Stimulated activated CD8-positive, alpha-beta memory T cell treated with anti-CD3 and anti-CD28 coated beads, Interleukin-15, amount 100 ng/mL, for 4 hours (primary cell): ENCODE measurements at places on chromosomes 2 and 18.

- DNase-seq, result no peak
Observed at GRCh38 chr2:1835581-1836201, 91.4 kb upstream of the PXDN start.

- DNase-seq, result no peak
Observed at GRCh38 chr2:100817388-100817985, 2.5 kb upstream of the NPAS2 start.

- DNase-seq, result no peak
Observed at GRCh38 chr18:9949861-9950260, 36.0 kb downstream of the VAPA start.

- no peak for DNase-seq
Observed at GRCh38 chr2:150479075-150479915, 8.2 kb downstream of the RND3 start.

DNA sequence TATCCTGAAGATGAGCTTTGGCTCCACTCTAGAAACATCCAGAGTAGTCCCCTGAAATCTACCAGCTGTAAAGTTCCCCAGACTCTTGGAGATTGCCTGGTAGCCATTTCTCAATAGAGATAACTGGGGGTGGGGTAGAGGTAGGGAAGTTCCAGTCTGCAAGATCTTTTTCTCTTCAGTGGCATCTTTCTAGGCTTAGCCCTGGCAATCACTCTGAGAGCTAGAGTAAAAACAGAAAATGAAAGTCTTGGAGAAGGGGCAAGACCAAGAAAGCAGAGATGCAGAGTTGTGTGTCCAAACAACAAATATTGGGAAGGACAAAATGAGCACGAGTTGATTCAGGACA lies 41.8 kb upstream of the LCLAT1 start:
- no peak for DNase-seq

GRCh38 chr2:58107803-58108710 lies 61.5 kb downstream of the VRK2 start:
- DNase-seq, result no peak

GRCh38 chr2:16716024-16716423 lies 50.4 kb upstream of the CYRIA start:
- DNase-seq, result no peak

GRCh38 chr2:221212105-221212504 lies 360.0 kb downstream of the EPHA4 start:
- DNase-seq, result no peak

GRCh38 chr2:106800976-106801655 lies 84.9 kb downstream of the ST6GAL2 start:
- DNase-seq, result no peak

DNA sequence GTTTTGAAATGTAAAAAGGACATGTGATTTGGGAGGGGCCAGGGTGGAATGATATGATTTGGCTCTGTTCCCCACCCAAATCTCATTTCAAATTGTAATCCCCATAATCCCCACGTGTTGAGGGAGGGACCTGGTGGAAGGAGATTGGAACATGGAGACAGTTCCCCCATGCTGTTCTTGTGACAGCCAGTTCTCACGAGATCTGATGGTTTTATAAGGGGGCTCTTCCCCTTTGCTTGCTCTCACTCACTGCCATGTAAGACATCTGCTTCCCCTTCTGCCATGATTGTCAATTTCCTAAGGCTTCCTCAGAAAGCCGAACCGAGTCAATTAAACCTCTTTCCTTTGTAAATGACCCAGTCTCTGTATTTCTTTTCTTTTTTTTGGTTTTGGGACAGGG lies 39.2 kb downstream of the FECH start:
- DNase-seq, result no peak

DNA sequence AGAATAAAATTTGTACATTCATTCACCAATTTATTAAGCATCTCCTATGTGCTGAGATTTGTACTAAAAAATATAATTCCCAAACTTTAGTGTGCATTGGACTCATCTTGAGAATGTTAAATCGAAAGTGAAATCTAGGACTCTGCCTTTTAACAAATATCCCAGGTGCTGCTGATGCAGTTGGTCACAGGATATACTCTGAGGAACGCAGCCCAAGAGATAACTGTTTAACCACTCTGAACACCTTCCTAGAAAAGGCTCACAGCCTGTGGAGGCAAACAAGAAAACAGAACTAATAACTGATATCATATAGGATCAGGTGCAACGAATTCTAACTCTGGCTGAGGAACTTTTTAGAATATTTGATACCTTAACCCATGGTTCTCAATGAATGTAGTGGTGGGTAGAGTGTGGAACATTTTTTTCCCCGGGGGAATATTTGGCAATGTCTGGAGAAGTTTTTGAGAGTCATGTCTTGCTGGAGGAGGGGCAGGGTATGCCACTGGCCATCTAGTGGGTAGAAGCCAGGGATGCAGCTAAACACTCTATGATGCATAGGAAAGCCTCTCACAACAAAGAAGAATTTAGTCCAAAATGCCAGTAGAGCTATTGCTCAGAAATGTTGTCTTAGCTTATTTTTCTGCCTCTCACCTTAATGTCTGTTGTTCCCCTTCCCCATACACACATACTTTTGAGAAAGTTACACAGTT lies 96.5 kb downstream of the EHBP1 start:
- DNase-seq, result no peak

- DNase-seq, result no peak
Observed at GRCh38 chr2:233811732-233812131, 33.6 kb downstream of the MROH2A start.

- DNase-seq, result no peak
Observed at GRCh38 chr18:48842259-48843061, 108.3 kb downstream of the SMAD7 start.

GRCh38 chr2:234291765-234292204 lies 205.1 kb downstream of the ARL4C start:
- no peak for DNase-seq

DNA sequence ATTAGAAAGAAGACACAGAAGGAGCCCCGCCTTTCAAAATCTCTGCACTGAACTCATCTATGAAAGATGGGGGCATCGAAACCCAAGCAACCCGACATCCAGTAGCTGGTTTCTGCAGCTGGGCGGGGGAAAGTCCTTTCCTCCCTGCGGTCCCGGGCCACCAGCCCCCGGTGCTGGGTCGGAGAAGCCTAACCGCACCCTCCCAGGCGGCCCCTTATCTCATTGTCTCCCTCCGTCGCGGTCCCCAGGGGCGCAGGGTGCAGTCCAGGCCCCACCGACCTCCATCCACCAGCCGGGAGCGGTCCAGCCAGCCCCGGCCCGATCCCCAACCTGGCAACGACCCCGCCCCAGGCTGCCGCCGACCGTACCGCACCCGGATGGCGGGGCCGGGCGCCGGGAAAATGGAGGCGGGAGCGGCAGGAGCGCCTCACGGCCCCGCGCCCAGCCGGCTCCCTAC lies 452 bp downstream of the RAPH1 start:
- no peak for DNase-seq

- DNase-seq, result no peak
Observed at GRCh38 chr2:186339716-186340115, 146.3 kb upstream of the ZC3H15 start.

DNA sequence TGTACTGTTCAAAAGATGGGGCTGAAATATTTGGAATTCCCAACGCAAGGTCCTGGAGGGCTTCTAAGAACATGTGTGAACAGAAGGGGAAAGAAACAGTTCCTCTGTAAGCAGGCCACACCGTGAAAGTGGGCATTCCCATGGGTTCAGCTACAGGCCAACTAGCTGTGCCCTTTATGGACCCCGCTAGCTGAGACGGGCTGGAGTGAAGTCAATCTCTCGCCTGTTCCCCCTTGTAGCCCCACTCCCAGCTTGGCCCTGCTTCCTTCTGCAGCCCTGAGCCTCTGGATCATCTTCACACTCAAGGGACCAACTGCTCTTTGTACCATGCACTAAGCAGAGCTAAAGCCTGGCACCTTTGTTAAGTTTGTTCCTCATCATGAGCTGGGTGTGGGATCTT lies 55.4 kb downstream of the POLR1A start:
- DNase-seq, result no peak

DNA sequence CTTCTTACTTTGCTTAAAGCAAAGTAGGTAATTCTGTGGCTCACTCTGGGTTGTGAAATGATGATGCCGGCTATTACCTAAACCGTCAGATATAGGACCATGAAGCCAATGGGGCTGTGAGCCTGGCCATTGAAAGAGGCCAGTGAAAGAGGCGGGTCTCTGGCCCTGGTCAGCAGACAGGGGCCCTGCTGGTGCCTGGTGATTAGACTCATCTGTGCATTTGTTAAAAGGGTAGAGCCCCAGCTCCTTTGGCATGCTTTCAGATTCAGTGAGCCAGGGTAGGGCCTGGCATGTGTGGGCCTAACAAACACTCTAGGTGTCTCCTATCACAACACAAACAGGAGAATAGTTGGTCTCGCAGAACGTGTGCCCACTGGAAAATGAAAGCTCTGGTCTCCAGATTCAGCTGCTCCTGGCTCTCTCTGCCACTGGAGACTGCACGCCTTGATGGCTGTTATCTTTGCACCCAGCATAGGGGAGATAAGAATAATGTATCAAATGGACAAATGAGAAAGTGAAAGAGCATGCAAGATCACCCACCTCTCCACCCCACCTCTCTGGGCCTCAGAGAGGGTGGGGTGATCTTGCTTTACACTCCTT lies 6.9 kb downstream of the LRRC30 start:
- DNase-seq, result no peak

DNA sequence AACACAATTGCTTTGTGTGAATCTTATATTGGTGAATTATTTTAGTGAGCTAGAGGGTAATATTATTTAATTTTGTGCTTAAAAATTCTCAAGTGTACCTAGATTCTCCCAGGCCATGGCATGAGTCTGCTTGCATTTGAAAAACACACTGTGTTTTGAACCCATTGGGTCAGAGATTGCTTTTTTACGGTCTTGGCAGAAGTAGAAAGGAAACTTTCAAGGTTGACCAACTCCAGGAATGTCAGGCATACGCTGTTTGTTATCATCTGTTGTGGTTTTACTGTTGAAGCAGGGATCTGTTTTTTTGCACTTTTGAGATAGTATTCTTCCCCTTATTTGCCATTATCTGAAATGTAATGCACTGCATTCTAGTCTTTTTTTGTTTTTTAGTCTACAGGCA lies 377.4 kb downstream of the RPRM start:
- DNase-seq, result no peak

DNA sequence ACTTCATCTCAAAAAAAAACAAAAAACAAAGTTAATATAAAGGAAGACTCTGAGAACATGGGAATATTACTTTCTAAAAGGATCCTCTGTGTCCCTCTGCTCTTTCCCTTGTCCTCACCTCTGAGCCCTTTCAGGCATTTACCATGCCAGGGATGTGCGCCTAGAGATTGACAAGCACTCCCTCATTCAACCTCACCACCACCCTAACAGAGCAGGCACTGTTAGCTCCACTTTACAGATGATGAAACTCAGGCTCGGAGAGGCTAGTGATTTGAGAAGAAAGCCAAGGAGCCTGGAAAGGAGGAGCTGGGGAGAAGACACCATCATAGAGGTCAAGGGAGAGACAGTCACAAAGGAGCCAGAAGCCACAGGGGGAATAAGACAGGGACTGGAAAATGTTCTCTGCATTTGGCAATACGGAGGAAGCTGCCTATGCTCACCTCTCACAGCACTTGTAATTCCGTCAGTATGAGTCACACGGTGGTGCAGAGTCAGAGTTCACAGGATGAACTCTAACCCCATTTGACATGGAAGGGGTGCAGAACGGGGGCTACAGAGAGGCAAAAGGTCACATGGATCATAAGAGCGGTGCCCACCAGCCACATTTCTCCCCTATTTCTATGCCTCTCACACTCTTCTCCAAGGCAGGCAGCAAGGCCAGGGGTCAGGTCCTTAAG lies 101.8 kb upstream of the NFU1 start:
- no peak for DNase-seq

- no peak for DNase-seq
Observed at GRCh38 chr2:109335631-109336176, 206.7 kb downstream of the SH3RF3 start.

GRCh38 chr2:135960656-135961551 lies 24.5 kb downstream of the DARS1 start:
- no peak for DNase-seq

- DNase-seq, result no peak
Observed at GRCh38 chr2:184272056-184272455, 326.3 kb upstream of the ZNF804A start.

DNA sequence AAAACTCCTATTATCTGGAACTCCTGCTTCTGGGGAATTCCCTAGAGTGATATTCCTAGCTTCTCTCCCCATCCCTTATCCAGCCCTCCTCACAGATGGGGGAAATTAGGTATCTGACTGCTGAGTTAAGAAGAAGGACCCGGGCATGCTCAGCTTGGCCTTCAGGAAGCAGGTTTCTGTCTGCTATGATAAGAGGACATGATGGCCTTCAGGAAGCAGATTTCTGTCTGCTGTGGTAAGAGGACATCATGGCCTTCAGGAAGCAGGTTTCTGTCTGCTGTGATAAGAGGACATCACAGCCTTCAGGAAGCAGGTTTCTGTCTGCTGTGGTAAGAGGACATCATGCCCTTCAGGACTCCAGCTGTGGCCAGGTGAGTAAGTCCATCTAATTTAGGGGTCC lies 65.2 kb downstream of the PLEKHM3 start:
- no peak for DNase-seq
